ENCODE measurements at places on chromosomes 6 and 20.

GRCh38 chr6:41577356-41578216 is 31.4 kb downstream of the FOXP4 start:
- DNase-seq: peak; percentile 81

DNA sequence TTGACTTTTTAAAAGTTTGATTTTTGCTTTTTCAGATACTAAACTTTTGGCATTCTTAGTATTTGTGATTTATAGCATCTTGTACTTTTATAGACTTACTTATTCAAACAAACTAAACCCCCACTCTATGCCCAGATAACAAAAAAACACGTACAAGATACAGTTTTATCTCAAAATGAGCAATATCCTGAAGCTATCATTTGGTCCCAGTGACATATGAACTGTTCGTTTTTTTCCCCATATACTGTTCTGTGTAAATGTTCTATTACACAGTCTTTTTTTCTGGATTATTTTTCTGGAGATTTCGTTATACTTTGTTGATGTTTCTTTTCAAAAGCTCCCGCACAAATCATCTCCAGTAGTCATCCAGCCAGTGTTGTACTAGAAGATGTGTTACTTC is 27.3 kb upstream of the SERINC3 start:
- DNase-seq: no peak

DNA sequence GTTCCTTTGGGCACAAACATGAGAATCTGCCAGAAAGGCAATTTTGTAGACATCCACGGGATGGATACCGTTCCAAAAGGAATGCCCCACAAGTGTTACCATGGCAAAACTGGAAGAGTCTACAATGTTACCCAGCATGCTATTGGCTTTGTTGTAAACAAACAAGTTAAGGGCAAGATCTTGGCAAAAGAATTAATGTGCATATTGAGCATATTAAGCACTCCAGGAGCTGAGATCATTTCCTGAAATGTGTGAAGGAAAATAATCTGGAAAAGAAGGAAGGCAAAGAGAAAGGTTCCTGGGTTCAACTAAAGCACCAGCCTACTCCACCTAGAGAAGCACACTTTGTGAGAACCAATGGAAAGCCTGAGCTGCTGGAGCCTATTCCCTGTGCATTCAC is 103.9 kb upstream of the ARG1 start:
- DNase-seq: no peak

GRCh38 chr6:115896538-115897129 is 164.1 kb downstream of the FRK start:
- peak; percentile 25 for DNase-seq

All from NCI-H2081 (cell line).